Osteocyte (in vitro differentiated cells): ENCODE measurements at places on chromosomes 16 and 17.
A peak's percentile ranks its signal among the peaks of the same experiment; 100 is the strongest.

GRCh38 chr16:88719267-88719932 lies 13.1 kb downstream of the CTU2 start:
- H3K27me3 ChIP-seq, result no peaks in the 10 kb centered on the region
- H3K27ac ChIP-seq, result no peak overlapping the region

- DNase-seq, result no peak
- no peaks in the 10 kb centered on the region for H3K27me3 ChIP-seq
- H3K36me3 ChIP-seq, result no peaks in the 10 kb centered on the region
Measured at GRCh38 chr16:26733710-26734109, 333.0 kb upstream of the C16orf82 start.

DNA sequence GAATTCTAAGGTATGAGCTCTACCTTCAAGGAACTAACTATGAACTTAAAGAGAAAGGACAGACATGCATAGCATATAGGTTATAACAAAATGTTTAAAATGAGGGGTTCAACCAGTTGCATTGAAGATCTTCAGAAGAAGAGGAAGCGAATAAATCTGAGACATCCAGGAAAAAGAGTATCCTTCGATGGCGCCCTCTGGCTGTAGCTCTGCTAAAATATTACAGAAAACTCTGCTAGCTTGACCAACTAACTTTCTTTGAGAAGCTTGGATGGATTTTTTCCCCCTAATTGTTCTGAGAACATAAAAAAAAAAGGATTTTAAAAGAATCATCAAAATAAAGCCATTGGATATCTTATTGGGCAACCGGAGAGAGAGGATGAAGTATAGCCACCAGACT lies 659.9 kb upstream of the SOX9 start:
- no peak overlapping the region for H3K27ac ChIP-seq
- peaks cover 6% of the 10 kb centered on the region for H3K4me1 ChIP-seq
- DNase-seq, result no peak
- no peak overlapping the region for H3K4me3 ChIP-seq
- H3K36me3 ChIP-seq, result no peaks in the 10 kb centered on the region

DNA sequence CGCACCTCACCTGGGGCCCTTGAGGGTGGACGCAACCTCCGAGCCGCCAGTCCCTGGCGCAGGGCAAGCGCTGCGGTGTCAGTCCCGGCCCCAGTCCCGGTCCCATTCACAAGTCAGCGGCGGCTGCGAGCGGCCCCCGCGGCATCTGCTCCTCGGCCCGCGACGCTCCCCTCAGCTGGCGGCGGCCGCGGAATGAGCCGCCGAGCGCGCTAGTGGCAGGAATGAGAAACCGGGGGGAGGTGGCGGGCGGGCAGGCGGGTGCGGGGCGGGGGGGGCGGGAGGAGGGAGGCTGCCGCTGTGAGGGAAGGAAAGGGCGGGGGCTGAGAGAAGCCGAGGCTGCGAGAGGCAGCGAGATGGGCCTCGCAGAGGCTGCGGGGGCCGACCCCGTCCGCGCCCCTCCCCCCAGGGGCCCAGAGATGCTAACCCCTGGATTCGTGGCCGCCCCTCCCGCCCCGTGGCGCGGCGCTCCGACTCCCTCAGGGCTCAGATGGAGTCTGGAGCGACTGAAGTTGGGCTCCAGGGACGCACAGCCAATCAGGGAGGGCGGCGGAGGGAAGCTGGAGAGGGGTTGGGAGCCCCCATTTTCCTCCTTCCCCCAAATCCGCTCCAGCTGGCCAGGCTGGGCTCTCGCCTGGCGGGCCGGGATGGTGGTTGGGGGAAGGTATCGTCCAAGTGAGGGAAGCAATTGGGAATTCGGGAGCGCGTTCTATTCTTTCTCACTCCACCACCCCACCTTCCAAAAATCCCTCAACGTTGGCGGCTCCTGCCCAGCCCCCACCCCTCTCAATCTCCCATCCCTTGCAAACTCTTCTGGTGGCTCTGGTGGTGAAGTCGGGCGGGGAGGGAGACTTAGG lies at the start of gene CDH11:
CDH11 (minus strand) TSS at position 194 of the 854 bp plus-strand sequence. CDS start 117,194 bp downstream, outside the sequence.
- peaks cover 10% of the 10 kb centered on the region for H3K36me3 ChIP-seq
- H3K4me3 ChIP-seq, result peak within 1 kb of the TSS; percentile 97
- H3K27me3 ChIP-seq, result no peaks in the 10 kb centered on the region
- H3K4me1 ChIP-seq, result peaks cover 45% of the 10 kb centered on the region
- H3K27ac ChIP-seq, result peak within 1 kb of the TSS; percentile 98
- peak; percentile 93 for DNase-seq

- H3K4me3 ChIP-seq, result no peak overlapping the region
- no peaks in the 10 kb centered on the region for H3K27me3 ChIP-seq
- no peak overlapping the region for H3K27ac ChIP-seq
- H3K36me3 ChIP-seq, result no peaks in the 10 kb centered on the region
- DNase-seq, result no peak
Measured at GRCh38 chr17:83024218-83024971, 55.0 kb upstream of the METRNL start.

GRCh38 chr17:66406701-66407644 lies 104.6 kb downstream of the PRKCA start:
- no peak for DNase-seq
- no peak overlapping the region for H3K27ac ChIP-seq
- H3K27me3 ChIP-seq, result no peaks in the 10 kb centered on the region

GRCh38 chr16:59698346-59699020 lies 964.4 kb upstream of the GOT2 start:
- DNase-seq, result no peak
- no peak overlapping the region for H3K27ac ChIP-seq
- H3K4me3 ChIP-seq, result no peak overlapping the region
- no peaks in the 10 kb centered on the region for H3K27me3 ChIP-seq
- H3K36me3 ChIP-seq, result no peaks in the 10 kb centered on the region

- no peak overlapping the region for H3K27ac ChIP-seq
- no peak for DNase-seq
- no peaks in the 10 kb centered on the region for H3K4me1 ChIP-seq
- no peaks in the 10 kb centered on the region for H3K27me3 ChIP-seq
- H3K4me3 ChIP-seq, result no peak overlapping the region
Measured at GRCh38 chr16:26772503-26772902, 294.2 kb upstream of the C16orf82 start.

DNA sequence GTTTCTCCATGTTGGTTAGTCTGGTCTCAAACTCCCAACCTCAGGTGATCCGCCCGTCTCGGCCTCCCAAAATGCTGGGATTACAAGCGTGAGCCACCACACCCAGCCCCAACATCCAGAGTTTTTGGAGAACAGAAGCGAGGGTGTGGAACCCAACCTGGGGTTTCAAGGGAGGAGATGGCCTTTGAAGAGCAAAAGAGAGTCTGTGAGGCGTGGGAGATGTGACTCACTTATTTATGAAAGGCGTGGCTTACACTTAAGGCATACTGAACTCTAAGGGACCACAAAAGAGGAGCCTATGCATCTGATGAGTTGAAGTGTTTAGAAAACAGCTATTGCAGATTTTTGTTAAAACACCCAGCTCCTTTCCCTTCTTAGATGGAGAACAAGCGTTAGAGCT lies 18.9 kb downstream of the ARSG start:
- DNase-seq, result no peak
- no peak overlapping the region for H3K4me3 ChIP-seq
- H3K4me1 ChIP-seq, result peaks cover 8% of the 10 kb centered on the region
- no peak overlapping the region for H3K27ac ChIP-seq
- no peaks in the 10 kb centered on the region for H3K27me3 ChIP-seq
- peaks cover 3% of the 10 kb centered on the region for H3K36me3 ChIP-seq

DNA sequence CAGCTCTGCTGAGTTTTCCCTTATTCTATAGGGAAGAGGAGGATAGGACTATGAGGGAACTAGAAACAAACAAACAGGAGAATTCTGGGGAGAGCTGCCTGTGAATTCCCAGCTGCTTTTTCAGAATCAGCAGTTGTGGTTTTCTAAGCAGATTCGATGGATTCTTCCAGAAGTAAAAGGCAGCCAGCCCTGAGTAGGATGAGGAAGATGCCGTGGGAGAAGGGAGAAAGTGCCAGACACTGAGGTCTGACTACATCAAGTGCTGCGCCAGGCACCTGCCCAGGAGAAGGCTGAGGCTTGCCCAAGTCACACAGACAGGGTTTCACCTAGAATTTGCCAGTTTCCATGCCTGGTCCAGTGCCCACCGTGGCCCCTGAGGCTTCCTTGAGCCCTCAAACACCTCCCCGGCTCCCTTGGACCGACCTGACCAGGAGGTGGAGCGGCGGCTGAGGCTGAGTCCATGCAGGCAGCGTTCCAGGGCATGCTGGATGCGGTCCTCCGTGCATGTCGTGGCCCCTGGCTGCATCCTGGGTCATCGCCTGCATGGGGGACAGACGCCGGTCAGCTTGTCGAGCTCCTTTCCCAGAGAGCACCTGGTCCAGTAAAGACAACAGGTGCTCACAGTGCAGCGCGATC lies 43.6 kb upstream of the PIK3R6 start:
- H3K4me1 ChIP-seq, result peaks cover 4% of the 10 kb centered on the region
- H3K27me3 ChIP-seq, result peaks cover 41% of the 10 kb centered on the region
- H3K36me3 ChIP-seq, result no peaks in the 10 kb centered on the region
- DNase-seq, result no peak
- H3K4me3 ChIP-seq, result no peak overlapping the region

- H3K4me3 ChIP-seq, result no peak overlapping the region
- no peak for DNase-seq
- H3K27me3 ChIP-seq, result peaks cover 6% of the 10 kb centered on the region
- H3K27ac ChIP-seq, result no peak overlapping the region
- no peaks in the 10 kb centered on the region for H3K4me1 ChIP-seq
Measured at GRCh38 chr17:70089513-70090148, 14.6 kb downstream of the KCNJ16 start.

DNA sequence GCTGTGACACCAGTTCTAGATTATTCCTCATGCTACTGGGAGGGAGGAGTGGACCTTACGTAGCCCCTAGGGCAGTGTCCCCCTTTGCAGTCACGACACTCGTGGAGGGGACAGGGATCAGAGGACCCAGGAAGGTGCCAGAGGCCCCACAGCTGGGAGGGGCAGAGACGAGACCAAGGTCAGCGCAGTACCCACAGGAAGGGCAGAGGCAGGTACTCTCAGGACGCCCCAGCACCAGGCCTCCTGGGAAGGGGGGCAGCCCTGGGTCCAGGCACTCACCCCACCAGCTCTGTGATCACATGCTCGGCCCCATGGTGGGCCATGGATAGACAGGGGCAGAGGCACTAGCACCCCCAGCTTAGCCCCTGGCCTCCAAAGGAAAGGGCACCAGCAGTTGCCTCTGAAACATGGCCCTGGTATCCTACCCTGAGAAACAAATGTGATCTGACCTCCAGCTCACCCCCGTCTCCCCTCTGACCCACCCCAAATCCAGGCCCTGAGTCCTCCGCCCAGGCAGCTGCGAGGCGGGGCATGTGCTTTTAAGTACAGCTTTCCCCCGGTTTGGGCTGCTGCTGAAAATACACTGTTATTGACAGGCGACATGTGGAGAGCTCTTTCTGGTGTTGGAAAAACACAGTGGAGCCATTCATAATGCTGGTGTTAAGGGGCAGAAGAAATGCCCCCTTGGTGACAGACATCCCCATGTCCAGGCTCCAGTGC lies 361.9 kb downstream of the C16orf95 start:
- no peaks in the 10 kb centered on the region for H3K27me3 ChIP-seq
- no peaks in the 10 kb centered on the region for H3K4me1 ChIP-seq
- H3K27ac ChIP-seq, result no peak overlapping the region
- H3K4me3 ChIP-seq, result no peak overlapping the region
- no peak for DNase-seq

- DNase-seq, result no peak
- H3K4me3 ChIP-seq, result no peak overlapping the region
- no peaks in the 10 kb centered on the region for H3K4me1 ChIP-seq
- no peaks in the 10 kb centered on the region for H3K36me3 ChIP-seq
- peaks cover 34% of the 10 kb centered on the region for H3K27me3 ChIP-seq
- H3K27ac ChIP-seq, result no peak overlapping the region
Measured at GRCh38 chr17:66898536-66898935, 63.6 kb downstream of the CACNG5 start.

DNA sequence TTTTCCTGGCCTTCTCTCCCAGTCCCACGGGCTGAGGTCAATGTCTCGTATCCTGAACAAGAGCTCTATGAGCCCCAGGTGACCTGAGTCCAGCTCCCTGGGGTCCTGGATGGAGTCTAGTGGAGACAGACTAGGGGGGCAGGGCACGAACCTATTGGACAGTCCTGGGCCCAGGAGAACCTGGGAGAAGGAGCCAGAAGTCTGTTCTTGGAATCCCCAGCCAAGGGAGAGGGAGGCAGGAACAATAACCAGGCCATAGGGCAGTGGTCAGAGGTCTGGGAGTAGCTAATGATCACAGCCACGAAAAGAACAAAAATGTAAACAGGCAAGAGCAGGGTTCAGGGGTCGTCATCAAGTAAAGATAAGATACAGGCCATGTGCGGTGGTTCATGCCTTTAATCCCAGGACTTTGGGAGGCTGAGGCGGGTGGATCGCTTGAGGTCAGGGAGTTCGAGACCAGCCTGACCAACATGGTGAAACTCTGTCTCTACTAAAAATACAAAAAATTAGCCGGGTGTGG lies 60.8 kb downstream of the COPRS start:
- no peaks in the 10 kb centered on the region for H3K36me3 ChIP-seq
- no peak for DNase-seq
- H3K27ac ChIP-seq, result no peak overlapping the region

DNA sequence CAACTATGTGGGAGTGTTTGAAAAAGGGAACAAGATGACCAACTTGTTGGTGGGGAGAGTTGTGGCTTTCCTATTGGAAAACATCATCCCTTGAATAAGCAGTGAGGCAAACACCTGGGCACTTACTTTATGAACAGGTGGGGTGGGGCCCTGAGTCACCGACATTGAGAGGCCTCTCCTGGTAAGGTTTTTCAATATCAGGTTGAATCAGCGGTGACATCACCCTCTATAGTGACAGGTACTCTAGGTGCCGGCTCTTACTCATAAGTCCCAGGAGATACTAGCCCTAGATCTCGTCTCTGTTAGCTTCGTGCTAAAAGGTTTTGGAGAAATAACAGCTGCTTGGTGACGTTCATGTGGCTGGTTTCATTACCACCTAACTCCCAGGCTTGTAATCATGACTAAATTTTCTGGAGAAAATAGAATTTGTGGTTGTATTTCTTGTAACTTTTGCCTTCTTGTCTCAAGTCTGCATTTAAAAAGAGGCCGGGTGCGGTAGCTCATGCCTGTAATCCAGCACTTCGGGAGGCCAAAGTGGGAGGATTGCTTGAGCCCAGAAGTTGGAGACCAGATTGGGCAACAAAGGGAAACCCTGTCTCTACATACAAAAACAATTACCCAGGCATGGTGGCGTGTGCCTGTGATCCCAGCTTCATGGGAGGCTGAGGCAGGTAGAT lies 19.3 kb downstream of the CDH1 start:
- H3K4me1 ChIP-seq, result peaks cover 15% of the 10 kb centered on the region
- H3K4me3 ChIP-seq, result no peak overlapping the region
- H3K27me3 ChIP-seq, result no peaks in the 10 kb centered on the region
- no peak for DNase-seq
- no peaks in the 10 kb centered on the region for H3K36me3 ChIP-seq

- peaks cover 29% of the 10 kb centered on the region for H3K36me3 ChIP-seq
- no peak overlapping the region for H3K4me3 ChIP-seq
- no peaks in the 10 kb centered on the region for H3K4me1 ChIP-seq
- H3K27ac ChIP-seq, result no peak overlapping the region
- peak; percentile 68 for DNase-seq
Measured at GRCh38 chr16:58157951-58158540, 28.9 kb upstream of the CFAP20 start.

- H3K27ac ChIP-seq, result peak overlapping the region; percentile 76
- H3K4me3 ChIP-seq, result no peak overlapping the region
- no peaks in the 10 kb centered on the region for H3K27me3 ChIP-seq
Measured at GRCh38 chr17:45123930-45124796, 8.2 kb downstream of the PLCD3 start.

GRCh38 chr16:85348911-85349334 lies 236.7 kb upstream of the CIBAR2 start:
- no peak for DNase-seq
- no peaks in the 10 kb centered on the region for H3K36me3 ChIP-seq
- H3K4me1 ChIP-seq, result peaks cover 38% of the 10 kb centered on the region
- H3K27me3 ChIP-seq, result no peaks in the 10 kb centered on the region
